ENCODE measurements at places on chromosomes 4 and X.

DNA sequence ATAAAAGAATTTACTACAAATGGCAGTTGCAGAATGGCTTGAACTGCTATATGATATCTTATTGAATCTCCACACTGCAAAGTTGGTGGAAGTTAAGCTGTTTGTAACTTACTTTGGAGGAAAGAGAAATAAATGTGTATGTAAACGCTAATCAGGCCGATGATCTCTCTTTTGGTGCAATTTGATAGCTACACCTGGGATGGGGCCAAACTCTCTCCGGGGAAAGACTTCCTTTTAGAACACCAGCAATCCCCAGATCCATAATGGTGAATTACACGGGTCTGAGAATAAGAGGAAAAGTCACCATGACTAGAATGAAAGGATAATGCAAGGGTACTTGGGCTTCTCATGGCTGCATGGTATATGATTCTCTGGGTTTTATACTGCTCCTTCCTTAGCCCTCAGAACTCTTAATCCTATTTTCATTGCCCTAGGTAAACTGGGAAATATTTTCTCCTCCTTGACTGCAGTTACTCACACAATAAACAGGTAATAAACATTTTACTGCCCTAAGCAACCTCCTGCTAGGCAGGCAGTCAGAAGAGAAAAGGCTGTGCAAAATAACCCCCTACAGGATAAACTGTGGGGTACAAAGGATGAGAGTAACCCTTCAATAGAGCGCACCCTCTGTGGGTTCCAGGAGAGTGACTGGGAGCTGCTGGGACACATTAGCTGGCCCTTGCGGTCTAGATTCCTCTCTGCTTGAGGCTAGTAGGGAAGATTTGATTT, 109.3 kb downstream of the MGST2 start:
- DNase-seq = no peak

GRCh38 chr4:85603437-85604336, 128.7 kb downstream of the ARHGAP24 start:
- DNase-seq = no peak

GRCh38 chrX:150293311-150294013, 69.7 kb upstream of the MAMLD1 start:
- no peak for DNase-seq

GRCh38 chr4:126895988-126896570, 736.7 kb upstream of the INTU start:
- no peak for DNase-seq

Data from activated CD4-positive, alpha-beta T cell treated with anti-CD3 and anti-CD28 coated beads, Interleukin-2, Interleukin-6, amounts not matched to agents 100 ng/mL and 50 ng/mL, durations not matched to agents 16 hours and 8 hours (primary cell).